ENCODE measurements at places on chromosomes 3 and 15.

DNA sequence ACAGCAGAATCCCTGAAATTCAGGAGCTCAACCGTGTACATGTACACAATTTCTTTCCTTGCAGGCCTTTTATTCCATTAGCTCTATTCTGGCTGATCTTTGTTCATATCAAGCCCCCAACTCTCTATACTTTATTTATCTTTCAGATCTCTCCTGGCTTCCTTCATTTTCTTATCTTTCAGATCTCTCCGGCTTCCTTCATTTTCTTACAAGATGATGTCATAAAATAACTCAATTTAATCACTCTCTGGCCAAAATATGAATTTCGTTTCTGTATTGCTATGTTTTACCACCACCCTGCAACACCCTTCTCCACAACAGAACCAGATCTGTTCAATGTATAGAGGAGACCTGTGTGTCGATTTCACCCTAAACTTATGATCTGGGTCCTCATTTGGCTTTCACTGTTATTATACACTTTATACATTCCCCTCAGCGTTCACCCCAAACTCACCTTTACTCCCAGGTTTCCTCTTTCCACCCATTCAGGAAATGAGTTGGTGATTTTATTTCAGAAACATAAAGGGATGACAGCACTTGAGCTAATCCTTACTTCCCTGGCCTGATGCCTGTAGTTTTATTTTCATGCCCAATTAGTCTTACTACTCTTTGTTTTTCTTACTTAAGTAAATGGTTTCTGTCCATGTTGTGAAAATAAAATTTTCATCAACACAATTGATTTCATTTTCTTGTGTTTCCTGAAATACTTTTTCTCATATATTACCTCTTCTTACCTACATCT lies 195.5 kb downstream of the BCHE start:
- no peak for DNase-seq

GRCh38 chr3:121834157-121834670 lies 646 bp downstream of the IQCB1 start:
- DNase-seq = no peak

DNA sequence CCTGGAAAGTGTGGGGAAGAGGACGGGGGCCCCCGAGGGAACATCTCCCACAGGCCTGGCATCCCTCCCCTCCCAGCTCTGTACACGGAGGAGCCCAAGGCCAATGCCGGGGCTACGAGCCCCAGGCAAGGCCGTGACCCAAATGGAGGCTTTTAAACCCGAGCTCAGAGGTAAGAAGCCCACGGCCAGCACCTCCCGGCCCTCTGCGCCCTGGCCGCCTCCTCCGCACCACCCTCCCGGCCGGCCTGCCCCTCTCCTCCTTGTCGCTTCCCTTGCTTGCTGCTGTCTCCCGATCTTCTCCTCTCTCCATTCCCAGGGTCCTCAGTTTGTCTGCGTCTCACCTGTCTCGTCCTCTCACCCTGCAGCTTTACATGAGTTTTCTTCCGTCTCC lies 1.3 kb downstream of the MUC4 start:
- DNase-seq = no peak

DNA sequence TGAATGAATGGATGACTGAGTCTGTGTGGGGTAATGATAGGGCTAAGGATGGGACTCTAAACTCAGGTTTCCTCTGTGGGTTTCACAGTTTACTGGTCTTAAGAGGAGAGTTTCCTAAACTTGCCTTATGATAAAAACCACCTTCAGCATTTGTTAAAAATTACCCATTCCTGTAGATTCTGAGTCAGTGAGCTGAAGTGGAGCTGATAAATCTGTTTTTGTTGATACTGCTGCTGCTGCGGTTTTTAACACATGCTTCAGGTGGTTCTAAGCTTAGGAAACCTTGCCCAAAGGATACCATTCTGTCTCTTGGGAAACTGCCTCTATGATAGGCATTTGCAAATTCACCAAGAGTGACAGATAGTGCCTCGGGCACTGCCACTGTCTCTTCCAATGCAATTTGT lies 52.6 kb downstream of the MECOM start:
- DNase-seq = no peak

- DNase-seq = no peak
Measured at GRCh38 chr3:121870717-121871116, 23.5 kb upstream of the SLC15A2 start.

- DNase-seq = no peak
Measured at GRCh38 chr15:49637857-49638256, 17.0 kb downstream of the DTWD1 start.

DNA sequence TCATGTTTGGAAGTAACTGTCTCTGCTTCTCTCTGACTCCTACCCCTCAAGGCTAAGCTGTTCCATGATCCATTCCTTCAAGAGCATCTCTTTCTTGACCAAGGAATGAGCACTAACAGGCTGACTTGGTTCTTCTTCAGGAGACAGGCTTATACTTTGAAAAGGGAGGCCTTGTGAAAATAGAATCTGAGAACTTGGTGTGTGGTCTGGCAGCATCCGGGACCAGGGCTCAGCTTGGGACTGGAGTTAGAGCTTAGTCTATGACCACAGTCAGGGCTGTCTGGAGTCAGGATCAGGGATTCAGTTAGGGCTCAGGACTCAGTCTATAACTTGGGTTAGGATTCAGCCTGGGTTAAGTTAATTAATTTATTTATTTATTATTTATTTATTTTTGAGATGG lies 44.9 kb upstream of the SLC6A6 start:
- no peak for DNase-seq

DNA sequence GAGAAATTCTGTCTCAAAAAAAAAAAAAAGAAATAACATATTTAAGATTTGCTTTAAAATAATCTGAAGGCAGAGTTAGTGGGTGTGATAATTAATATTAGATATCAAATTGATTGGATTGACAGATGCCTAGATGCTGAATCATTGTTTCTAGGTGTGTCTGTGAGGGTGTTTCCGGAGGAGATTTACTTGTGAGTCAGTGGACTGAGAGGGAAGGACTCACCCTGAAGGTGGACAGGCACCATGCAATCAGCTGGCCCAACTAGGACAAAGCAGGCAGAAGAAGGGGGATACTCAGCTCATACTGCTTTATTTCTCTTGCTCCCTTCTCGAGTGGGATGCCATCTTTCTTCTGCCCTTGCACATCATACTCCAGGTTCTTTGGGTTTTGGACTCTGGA lies 16.7 kb upstream of the RPL24 start:
- no peak for DNase-seq

Measured in NCI-H1930 (cell line).